Stimulated activated CD4-positive, alpha-beta T cell treated with anti-CD3 and anti-CD28 coated beads, Interleukin-1b, Interleukin-23, amount 100 ng/mL, for 48 hours (primary cell): ENCODE measurements at places on chromosomes 11 and 22.

DNA sequence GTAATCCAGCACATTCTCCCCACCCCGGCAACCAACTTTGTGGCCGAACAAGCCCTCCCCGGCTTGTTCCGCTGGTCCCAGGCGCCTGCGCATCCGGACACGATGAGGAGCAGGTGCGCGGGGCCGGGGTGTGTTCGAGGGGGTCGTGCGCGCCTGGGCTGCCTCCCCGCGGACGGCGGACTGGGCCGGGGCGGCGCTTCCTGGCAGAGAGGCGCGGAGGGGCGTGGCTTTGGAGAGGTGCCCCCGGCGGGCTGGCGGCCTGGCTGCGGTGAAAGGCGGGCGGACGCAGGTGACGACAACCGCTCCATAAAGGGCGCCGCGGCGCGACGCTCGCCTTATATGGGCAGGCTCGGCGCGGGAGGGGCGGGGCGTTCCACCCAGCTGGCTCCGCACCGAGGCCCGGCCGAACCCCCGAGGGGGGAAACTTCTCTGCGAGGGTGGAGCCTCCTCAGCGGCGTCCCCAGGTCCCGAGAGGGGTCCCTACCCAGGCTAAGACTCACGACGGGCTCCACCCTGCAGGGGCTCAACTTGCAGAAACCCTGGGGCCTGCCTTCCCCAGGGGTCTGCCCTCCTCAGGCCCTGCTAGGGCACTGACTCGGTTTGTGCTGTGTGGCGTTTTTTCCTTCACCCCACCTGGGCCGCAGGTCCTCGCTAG lies 26.4 kb downstream of the TXN2 start:
- peak; percentile 95 for DNase-seq

DNA sequence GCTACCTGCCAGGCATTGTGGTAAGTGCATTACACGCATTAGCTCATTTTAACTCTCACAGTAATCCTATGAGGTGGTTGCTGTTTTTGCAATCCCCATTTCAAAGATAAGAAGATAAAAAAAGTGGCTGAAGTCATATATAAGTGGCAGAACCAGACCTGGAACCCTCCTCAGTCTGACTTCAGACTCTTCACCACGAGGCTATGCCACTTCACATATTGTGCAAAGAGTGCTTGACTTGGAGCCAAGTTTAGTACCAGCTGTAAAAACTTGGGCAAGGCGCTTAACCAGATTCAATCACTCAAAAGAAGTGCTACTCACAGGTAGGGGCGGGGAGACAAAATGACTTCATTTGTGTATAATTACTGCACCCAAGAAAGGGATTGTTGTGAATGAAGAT lies 15.3 kb downstream of the BPIFC start:
- DNase-seq = no peak

DNA sequence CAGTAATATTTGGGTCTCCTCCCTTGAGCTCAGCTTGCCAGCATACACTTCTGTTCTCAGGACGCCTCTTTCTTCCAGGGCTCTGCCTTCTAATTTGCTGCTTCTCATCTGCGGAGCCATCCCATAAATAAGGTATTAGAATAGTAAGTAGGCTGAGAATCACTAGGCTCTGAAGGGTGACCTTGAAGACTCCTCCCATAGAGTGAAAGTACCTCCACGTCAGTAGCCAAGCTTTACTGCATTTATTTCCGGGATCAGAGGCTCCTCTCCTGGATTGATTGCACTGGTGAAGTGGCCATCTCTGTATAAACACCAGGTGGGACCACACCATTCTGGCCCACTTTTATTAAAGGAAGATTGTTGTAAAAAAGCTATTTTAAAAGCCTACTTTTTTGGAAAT lies 315.5 kb downstream of the FAT3 start:
- no peak for DNase-seq

DNA sequence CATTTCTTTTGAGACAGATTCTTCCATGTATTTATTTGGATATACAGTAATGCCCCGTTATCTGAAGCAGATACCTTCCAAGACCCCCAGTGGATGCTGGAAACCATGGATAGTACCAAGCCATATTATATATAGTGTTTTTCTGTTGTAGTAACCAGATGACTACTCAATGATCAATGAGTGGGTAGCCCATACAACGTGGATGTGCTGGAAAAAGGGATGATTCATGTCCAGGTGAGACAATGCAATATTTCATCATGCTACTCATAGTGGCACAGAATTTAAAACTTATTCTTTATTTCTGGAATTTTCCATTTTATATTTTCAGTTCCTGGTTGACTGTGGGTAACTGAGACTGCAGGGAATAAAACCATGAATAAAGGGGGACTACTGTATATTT lies 427.5 kb downstream of the METTL15 start:
- DNase-seq = no peak

- DNase-seq = no peak
These were observed 37.2 kb downstream of the RCOR2 start for GRCh38 chr11:63879598-63880402.

GRCh38 chr11:17389957-17390649 lies 1.6 kb upstream of the KCNJ11 start:
- DNase-seq = no peak

- DNase-seq = no peak
These were observed 7.4 kb upstream of the CCDC34 start for GRCh38 chr11:27370374-27370773.

- DNase-seq = no peak
These were observed 471 bp upstream of the CEP126 start for GRCh38 chr11:101914341-101914737.

DNA sequence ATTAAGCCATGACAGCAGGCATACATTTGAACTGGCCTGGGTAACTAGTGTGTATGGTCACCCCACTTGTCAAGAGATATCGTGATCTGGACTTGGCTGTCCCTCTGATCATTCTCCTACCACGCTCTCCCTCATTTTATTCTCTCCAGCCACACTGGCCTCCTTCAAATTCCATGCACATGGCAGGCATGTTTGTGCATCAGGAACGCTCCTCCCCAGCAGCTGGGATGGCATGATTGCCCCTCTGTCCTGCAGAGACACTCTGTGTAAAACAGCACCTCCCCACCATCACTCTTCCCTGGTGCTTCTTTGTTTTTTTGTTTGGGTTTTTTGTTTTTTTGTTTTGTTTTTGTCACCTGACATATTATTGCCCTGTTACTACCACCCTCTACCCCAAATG lies 31.5 kb upstream of the SCGB1A1 start:
- DNase-seq = no peak

DNA sequence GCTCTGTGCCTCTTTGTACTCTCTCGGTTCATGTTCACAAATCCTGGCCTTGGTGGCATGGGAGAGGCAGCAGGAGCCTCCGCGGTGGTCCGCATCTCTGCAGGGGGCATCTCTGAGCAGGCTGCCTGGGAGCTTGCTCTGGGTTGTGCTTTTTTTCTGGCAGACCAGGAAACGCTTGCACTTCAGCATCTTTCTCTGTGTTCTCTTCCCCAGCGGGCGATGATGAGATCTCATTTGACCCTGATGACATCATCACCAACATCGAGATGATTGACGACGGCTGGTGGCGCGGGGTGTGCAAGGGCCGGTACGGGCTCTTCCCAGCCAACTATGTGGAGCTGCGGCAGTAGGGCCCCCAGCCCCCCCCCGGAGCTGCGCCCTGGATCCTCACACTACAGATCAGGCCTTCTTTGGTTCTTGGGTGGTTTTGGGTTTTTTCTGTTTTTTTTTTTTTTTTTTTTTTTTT lies 36.5 kb downstream of the CTTN start:
- DNase-seq = no peak

- DNase-seq = no peak
These were observed 75.9 kb downstream of the PARVA start for GRCh38 chr11:12453243-12453642.

DNA sequence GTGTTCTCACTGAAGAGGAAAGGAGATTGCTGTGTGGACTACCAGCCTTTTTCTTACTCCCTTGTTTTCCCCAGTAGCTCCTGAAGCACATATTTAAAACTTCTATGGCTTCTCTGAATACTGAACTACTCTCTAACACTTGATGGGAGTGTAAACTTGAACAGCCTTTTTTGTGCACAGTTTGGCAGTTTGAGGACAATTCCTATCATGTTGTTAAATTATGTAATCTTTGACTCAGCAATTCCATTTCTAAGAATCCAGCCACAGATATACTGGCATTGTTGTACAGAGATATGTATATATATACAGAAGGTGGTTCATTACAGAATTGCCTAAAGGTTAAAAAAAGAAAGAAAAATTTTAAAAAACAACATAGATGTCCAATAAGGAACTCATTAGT lies 47.1 kb upstream of the EED start:
- no peak for DNase-seq

DNA sequence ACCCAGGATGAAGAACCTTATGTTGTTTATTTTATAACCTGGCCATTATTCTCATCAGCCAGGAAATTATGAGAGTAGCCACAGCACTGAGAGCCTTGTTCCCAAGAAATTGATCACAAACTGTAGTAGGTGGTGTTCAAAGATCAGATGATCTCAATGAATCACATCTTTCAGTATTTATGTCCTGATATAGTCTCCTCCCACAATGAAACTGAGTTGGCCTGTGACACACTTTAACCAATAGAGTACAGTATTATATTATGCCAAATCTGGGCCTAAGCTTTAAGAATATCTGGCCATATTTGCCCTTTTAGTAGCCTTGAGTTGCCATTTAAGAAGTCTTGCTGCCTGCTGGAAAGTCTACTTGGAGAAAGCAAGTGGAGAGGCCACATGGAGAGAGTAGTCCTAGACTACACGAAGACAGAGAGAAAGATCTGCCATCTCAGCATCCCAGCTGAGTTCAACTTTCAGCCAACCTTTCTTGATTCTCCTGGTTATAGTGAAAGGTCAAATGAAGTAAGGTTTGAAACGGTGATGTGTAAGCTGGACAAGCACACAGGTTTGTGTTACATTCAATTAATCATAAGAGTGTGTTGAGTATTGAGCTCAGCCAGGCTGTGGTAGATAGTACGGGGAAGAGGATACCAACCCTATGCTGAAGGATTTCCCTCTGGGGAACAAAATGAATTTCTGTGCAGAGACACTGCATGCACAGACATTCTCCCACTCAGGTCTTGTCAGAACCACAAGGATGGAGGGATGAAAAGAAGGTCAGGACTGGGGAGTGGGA lies 561.8 kb downstream of the SOX6 start:
- DNase-seq = no peak

DNA sequence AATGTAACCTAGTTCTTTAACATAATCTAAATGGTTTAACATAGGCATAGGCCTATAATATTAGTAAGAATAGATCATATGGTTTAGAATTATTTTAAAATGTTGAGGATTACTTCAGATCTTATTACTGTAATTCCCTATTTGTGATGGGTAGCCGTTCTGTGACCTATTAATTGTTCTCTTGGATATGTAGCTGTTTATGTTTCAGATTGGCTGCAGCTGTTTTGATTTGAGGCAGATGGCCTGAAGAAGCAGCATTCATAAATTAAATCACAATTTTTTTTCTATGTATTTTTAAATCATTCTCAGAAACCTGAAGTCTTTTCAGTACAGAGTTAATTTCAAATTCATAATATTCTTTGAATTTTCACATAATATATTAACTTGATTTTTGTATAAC lies 104.5 kb downstream of the PDE3B start:
- DNase-seq = no peak

DNA sequence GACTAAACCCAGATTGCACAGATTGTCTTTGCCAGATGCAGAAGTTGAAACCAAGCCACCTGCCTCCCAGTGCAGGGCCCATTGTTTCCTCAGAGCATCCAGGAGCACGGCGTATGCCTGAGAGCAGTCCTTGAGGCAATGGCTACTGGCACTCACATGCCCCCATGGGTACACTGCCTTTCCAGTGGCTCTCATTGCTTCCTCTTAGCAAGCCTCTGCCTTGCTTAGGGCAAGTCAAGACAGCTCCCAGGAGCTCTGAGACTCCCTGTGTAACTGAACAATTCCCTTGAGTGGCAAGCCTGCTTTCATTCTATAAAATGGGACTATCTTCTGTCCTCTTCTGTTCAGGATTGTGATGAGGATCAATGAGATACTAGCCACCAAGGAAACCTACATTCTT lies 4.1 kb downstream of the SYTL2 start:
- DNase-seq = no peak

DNA sequence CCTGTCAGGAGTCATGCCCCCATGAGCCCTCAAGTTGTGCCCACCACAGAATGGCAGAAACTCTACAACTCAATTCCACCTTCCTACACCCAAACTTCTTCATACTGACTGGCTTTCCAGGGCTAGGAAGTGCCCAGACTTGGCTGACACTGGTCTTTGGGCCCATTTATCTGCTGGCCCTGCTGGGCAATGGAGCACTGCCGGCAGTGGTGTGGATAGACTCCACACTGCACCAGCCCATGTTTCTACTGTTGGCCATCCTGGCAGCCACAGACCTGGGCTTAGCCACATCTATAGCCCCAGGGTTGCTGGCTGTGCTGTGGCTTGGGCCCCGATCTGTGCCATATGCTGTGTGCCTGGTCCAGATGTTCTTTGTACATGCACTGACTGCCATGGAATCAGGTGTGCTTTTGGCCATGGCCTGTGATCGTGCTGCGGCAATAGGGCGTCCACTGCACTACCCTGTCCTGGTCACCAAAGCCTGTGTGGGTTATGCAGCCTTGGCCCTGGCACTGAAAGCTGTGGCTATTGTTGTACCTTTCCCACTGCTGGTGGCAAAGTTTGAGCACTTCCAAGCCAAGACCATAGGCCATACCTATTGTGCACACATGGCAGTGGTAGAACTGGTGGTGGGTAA lies at the start of gene OR52W1:
Gene OR52W1 (plus strand): TSS at position 51 of the 637 bp plus-strand sequence. CDS start 0 bp downstream, at position 51.
- no peak for DNase-seq

GRCh38 chr11:107044503-107044902 lies 26.2 kb upstream of the GUCY1A2 start:
- no peak for DNase-seq

GRCh38 chr11:91978747-91979146 lies 245.9 kb upstream of the FAT3 start:
- DNase-seq = no peak

DNA sequence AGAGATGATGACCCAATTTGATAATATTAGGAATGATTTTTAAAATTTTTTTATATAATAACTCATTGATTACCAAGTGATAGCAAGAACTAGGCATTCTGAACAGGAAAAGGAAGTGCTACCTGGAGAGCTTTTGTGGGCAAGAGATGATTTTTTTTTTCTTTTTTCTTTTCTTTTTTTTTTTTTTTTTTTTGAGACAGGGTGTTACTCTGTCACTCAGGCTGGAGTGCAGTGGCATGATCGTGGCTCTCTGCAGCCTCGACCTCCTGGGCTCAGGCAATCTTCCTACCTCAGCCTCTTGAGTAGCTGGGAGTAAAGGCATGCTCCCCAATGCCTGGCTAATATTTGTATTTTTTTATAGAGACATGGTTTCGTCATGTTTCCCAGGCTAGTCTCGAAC lies 40.4 kb downstream of the TNRC6B start:
- no peak for DNase-seq
